ENCODE measurements at places on chromosomes 4 and X. TPM values are rescaled to one million over a fixed set of nuclear protein-coding genes. Genes with fewer than 3 reads are reported as not detected.

Gene FAM236D
- not detected for total RNA-seq

DNA sequence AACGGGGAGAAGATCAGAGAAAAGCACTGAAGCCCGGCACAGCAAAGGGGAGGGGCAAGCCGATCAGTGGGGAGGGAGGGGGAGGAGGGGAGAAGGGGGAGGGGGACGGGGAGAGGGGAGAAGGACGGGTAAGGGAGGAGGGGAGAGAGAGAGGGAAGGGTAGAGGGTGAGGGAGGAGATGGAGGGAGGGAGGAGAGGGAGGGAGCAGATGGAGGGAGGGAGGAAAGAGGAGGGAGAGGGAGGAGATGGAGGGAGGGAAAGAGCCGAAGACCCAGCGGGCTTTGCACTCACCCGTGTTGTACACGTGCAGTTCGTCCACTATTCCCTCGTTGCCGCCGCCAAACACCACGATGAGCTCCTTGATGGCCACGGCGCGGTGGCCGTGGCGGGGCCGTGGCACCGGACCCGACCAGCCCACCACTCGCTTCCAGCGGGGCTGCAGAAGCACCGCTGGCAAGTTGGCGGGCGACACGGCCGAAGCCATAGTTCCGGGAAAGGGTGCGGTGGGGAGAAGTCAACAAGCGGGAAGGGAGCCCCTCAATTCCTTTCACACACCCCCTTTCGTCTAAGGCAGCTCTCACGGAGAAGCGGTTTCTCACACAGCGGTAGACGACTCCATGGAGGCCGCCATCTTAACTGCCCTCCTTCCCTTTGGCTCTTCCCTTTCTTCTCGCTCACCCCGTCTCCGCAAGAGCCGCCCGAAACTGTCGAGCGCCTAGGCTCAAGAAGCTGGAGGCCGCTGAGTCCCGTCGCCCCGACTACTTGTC, 1.1 kb downstream of the HCFC1 start:
- DNase-seq = peak; percentile 82

Gene PPID
- 17.8 TPM for total RNA-seq

- DNase-seq = no peak
Measured at GRCh38 chr4:87216469-87216868, 3.9 kb downstream of the KLHL8 start.

DNA sequence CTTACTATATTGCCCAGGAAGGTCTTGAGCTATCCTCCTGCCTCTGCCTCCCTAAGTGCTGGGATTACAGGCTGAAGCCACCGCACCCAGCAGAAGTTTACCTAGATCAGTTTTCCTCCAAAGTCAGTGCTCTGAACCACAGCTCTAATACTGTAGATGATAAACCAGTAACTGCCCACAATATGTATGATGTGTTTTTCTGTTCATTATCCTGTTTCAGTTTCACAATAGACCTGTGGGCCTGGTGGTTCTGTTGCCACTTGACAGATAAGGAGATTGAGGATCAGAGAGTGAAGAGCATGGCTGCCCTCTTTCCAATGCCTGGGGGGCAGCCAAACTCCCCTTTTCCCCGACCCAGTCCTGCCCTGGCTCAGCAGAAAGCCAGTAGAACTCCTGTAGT, 87.0 kb downstream of the EFNB1 start:
- DNase-seq = no peak

GRCh38 chrX:39805022-39805421, 292.7 kb downstream of the BCOR start:
- no peak for DNase-seq

DNA sequence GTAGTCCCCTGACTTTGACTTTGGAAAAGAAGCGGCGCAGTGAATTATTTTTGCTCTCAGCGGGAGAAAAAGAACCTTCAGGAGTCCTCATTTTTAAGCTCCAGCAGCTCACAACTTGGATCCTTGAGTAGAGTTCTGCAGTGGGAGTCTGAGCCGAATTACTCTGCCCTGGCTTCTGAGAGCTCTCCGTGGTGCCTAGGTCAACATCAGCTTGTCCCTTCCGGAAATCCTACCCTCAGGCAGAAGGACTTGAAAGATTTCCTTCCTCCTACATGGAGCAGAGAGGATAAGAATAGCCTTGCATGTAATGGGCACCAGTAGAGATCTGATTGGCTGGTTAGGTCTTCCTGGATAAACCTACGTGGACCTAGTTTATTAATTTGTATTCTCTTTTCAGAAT, 549.7 kb upstream of the TENM3 start:
- no peak for DNase-seq

Gene GPM6B
- total RNA-seq = 24.9 TPM

DNA sequence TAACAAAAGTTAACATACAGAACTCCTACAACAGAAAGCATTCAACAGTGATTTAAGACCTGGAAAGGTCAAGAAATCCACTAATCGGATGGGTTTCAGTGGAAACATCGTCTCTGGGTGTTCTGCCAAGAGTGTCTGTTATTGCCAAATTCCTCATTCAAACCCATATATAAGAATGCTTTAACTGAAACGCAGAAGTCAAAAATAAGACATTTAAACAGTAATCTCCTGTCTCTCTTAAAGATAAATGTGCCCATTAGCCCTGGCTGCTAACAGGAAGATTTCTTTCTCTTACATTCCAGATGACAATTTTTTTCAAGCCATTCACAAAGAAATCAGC, 31.5 kb downstream of the DCTD start:
- no peak for DNase-seq

DNA sequence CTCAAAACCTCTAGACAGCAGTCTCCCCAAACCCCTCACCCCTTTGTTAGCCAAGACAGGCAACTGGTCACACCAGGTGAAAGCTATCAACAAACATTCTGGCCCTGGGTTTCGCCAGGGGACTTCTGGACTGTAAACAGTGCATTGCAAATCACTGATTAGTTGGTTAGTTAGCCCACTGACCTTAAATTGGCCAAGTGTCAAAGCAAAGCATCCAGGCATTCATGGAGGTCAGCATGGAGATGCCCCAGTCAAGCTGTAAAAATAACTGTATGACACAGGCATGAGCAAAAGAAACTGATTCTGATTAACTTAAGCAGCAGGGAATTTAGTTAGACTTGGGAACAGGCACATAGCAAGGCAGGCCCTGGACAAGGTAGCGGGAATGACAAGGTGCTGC, 156.0 kb upstream of the TTC29 start:
- no peak for DNase-seq

DNA sequence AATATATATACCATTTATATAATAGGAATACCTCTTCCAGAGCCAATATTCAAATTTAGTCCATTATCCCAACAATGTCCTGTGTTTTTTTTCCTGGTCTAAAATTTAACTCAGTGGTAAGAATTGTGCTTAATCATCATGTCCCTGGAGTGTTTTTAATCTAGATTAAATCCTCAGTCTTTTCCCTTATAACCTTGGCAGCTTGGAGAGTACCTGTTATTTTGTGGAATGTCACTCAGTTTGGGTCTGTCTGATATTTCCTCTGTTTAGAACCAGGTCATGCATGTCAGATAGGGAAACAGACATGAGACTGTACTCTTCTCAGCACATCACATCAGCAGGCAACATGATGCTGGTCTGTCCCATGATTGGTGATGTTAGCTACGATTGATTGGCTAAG, 96.6 kb downstream of the HPGD start:
- no peak for DNase-seq

Gene MAGEB2
- total RNA-seq = not detected

- no peak for DNase-seq
Measured at GRCh38 chr4:17447675-17448298, 64.1 kb downstream of the QDPR start.

Gene ADGRG4
- total RNA-seq = not detected

All from sigmoid colon (tissue), 7 donors.